ENCODE measurements at places on chromosomes 16 and 17.

GRCh38 chr17:69551212-69552010 lies 136.9 kb downstream of the MAP2K6 start:
- no peak for DNase-seq

GRCh38 chr17:77313831-77314230 lies 173.1 kb downstream of the SEC14L1 start:
- DNase-seq = no peak

DNA sequence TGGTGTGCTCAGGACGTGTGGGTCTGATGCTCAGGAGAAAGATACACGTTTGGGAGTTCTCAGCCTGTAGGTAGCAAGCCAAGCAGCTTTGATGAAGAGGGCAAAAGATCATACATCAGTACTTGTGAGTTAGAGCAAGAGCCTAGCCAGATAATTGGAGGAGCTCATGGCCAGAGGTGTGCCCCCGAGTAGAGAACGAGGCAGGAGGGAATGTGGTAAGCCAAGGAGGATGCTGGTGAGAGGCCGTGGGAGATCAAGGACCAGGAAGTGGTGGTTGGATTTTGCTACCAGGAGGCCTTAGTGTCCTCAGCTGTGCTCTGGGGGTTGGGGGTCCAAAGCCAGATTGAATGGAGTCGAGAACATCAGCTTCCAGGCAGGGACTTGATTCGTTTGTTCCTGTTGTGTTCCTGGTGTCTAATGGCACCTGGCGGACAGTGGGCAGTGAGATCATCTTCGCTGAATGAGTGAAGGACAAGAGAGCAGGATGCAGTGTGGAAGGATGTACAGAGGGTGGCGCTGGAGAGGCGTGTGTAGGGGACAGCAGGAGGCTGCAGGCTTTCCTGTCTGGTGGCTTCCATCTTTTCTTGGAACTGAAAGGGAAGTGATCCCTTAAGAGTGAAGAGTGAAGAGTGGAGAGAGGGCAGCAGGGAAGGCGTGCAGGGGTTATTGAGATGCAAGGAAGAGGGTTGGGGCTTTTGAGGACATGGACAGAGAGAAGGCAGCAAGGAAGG lies 11.6 kb downstream of the FBXL19 start:
- no peak for DNase-seq

DNA sequence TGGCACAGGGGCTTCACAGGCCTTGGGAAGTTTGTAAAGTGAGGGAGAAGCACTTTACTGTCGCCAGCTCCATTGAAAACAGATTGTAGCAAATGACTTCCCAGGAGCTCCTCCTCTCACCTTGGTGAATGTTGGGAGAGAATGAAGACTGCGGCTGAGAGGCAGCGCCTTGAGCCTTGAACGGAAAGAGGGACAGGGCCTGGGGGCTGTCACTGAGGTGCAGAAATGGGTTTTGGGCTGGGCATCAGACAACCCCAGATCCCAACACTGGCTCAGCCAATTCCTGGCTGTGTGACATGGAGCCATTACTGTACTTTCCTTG lies 603 bp upstream of the MRTFB start:
- DNase-seq = no peak

DNA sequence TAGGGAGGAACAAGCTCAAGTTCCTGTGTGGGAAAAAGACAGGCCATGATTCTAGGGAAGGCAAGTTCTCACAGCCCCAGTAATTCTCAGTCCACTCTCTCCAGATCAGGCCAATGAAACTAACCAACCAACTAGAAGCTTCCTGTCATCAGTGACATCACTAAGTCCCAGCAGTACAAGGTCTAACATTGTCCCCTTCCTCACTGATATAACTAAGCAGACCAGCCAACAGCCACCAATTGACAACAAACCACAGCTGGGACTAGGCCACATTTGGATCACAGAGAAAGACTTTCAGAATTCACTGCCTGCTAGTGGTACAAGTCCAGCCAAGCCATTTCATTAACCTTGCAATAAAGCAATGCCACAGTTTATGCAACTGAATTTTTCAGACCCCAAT lies 94.0 kb downstream of the CACNG1 start:
- no peak for DNase-seq

- no peak for DNase-seq
Observed at GRCh38 chr16:7524419-7524818, 191.8 kb downstream of the RBFOX1 start.

GRCh38 chr17:49557312-49558024 lies 18.2 kb upstream of the NXPH3 start:
- no peak for DNase-seq

GRCh38 chr16:30395155-30395991 lies at the start of gene ZNF48:
TSS of gene ZNF48 (plus strand) at chr16:30395420. CDS start at chr16:30395795, 375 bp downstream.
- peak; percentile 63 for DNase-seq

DNA sequence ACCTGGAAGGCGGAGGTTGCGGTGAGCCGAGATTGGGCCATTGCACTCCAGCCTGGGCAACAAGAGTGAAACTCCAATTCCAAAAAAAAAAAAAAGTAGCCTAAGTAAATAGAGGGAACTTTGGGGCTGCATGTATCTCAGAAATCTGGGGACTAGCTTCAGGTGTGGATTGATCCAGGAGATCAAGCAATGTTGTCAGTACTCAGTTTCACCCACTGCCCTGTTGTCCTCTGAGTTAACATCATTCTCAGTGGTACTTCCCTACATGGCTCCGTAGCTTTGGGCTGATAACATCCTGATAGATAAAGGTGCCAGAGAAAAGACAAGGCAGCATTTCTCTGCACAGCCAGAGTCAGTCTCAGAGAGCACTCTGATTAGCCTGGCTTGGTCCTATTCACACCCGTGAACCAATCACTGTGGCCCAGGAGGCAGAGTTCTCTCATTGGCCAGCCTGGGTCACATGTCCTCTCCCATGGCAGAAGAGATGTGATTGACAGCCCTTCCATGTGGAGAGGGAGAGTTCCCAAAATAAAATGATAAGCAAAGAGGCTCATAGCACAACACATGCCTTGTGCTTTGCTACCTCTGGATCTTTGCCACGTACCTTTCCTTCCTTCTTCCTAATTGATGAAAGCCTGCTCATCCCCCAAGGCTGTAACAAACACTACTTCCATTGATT lies 99.6 kb downstream of the ABCC1 start:
- no peak for DNase-seq

GRCh38 chr16:57945740-57946138 lies 25.2 kb downstream of the CNGB1 start:
- no peak for DNase-seq

GRCh38 chr17:73478768-73479424 lies 165.3 kb downstream of the SDK2 start:
- DNase-seq = no peak
